Osteocyte (in vitro differentiated cells): ENCODE measurements at places on chromosomes 1 and 21.

- DNase-seq: no peak
Measured at GRCh38 chr1:92502247-92502646, 15.5 kb upstream of the GFI1 start.

GRCh38 chr21:43740497-43741156, 21.7 kb downstream of the PDXK start:
- no peak for DNase-seq

- no peak for DNase-seq
Measured at GRCh38 chr1:21909787-21910503, 27.2 kb downstream of the HSPG2 start.

GRCh38 chr1:54249819-54250435, 50.0 kb downstream of the MRPL37 start:
- no peak for DNase-seq

DNA sequence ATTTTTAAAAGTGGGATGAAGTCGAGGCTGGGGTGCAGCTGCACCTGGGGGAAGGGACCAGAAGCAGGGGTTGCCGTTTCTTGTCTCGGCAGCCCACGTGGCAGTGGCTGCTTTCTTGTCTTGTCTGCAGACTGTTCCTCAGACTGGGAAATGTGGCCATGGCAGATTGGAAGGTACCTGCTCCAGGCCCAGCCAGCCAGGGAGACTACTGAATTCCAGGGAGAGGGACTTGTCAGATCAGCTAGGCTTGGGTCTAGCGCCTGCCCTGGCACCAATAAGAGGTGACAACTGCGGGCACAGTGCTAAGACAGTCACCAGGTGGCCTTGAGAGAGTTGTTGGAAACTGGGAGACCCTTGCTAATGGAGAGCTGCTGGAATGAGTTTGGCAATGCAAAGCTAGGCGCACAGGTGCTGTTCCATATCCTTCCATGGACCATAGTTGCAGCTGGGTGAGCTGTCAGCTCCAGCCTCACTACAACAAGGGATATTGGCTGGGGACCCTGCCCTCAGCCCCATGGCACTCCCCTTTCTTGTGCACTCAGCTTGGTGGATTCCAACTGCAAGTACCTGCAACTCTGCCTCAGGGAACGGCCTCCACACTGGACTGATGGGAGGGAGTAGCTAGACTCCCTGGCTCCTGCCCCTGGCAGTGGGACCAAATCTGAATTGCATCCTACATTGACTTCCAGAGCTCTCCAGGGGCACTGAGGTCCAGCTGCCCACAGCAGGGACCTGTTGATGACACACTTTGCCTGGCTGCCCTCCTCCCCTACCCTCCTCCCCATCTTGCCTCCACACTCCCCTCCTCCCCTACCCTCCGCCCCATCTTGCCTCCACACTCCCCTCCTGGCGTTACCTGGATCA, 9.9 kb upstream of the IL22RA1 start:
- DNase-seq: no peak

- no peak for DNase-seq
Measured at GRCh38 chr1:82486468-82486867, 685.7 kb downstream of the ADGRL2 start.

- DNase-seq: no peak
Measured at GRCh38 chr1:89270423-89270822, 2.2 kb downstream of the GBP5 start.

GRCh38 chr1:158800526-158800925, 19.5 kb upstream of the OR6N2 start:
- DNase-seq: no peak

- no peak for DNase-seq
Measured at GRCh38 chr1:19311503-19311930, 427 bp downstream of the AKR7A2 start.

- DNase-seq: no peak
Measured at GRCh38 chr1:62728963-62729362, 40.8 kb upstream of the DOCK7 start.

DNA sequence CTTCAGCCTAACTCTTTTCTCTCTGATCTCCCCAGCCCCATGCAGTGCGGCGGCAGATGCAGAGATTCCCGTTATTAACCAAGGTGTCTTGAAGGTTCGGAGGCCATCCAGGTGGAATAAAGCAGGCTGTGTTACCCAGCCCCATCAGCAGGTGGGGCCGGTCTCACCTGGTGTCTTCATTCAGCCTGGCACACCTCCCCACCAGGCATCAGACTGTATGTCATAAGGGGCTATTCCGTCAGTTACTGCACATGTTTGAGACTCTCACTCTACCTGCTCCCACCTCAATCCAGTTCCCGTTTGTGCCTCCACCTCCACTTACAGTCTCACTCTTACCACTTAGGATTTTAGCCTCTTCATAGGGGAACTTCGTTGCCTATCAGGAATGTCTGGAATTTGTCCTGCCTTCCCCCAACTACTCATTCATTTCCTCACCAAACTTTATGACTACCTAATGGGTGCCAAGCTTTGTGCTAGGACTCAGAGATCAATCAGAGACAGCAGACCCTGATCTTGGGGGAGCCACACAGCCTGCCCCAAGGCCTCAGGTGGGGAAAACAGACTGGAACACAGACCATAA, 170.2 kb downstream of the PLPP3 start:
- no peak for DNase-seq

DNA sequence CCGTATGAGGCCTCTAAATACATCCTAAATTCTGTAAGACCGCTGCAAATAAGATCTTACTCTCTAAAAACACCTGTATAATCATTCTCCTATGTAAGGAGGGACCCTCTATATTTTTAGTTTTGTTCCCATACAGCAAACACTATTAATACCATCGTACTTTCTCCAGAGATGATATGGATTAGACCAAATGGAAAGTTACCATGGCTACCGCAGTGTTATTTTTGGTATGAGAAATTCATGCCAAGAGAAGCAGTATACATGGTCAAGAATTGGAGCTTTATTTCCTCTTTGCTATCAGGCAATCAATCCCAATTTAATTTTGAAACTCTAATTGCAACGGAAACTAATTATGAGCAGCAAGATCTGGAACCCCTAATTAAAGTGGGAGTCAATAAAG, 70.0 kb downstream of the BCAR3 start:
- DNase-seq: no peak

DNA sequence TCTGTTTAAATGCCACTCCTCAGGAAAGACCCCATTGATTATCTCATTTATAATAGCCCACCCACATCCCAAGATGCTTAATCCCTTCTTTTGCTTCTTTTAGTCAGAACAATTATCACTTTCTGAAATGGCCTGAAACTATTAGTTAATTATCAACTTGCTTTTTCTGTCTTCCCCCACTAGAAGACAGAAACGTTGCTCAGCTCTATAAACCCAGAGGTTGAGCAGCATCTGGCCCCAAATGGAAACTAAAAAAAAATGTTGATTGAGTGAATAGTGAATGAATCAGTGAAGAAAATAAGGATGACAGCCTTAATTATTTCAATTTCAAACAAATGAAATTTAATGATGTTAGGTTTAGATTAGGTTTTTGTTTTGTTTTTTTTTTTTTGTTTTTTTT, 38.2 kb upstream of the PIGC start:
- DNase-seq: no peak

DNA sequence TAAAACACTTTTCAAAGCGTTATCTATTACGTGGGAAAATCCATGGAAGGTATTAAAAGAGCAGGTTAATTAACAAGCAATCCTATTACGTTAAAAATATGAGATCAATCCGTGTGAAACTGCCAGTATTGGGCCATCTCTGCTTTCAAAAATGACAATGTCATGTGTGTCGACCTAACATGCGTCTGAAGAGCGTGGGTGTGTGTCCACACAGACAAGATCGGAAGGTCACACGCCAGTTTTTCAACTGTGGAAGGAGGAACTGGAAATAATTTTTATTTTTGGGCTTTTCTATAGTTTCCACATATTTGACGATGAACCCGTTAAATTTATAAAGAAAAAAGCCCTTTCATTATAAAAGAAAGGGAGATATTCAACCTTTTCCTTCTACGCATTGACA, 17.6 kb upstream of the ALDH4A1 start:
- no peak for DNase-seq

DNA sequence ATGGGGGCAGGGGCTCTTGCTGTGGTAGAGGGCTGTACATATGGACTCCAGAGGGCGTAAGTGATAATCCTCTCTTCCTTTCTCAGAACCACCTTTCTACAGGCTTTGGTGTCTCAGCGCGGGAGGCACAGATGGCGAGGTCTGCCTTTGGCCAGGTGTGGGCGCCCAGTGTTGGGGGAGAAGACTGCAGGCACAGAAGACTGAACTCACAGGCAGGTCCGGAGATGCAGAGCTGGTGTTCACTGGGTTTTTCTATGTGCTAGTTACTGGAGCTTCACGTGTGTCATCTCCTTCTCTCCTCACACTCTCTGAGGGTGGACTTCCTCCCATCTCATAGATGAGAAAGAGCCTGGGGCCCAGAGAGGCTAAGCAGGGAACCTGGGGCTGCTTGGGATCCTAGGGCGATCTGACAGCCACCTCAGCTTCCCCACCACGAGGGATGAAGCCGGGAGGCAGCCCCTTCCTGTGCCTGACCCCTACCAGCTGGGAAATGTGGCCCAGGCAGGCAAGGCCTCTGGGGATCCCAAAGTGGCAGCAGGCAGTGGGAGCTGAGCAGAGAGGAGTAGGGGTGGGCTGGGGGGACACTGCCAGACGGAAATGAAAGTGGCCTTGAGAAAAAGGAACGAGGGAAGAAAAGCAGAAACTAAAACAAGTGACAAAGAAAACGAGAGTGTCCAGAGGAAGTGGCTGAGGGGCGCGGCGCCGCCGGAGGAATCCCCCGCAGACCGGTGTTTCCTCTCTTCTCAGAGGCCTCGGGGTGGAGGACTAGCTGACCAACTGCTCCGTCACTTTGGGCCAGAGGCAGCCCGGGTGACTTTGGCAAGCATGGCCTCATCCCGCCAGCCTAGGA, 191.6 kb downstream of the HIVEP3 start:
- no peak for DNase-seq

- peak; percentile 85 for DNase-seq
Measured at GRCh38 chr21:31629972-31630711, 29.4 kb upstream of the SOD1 start.

DNA sequence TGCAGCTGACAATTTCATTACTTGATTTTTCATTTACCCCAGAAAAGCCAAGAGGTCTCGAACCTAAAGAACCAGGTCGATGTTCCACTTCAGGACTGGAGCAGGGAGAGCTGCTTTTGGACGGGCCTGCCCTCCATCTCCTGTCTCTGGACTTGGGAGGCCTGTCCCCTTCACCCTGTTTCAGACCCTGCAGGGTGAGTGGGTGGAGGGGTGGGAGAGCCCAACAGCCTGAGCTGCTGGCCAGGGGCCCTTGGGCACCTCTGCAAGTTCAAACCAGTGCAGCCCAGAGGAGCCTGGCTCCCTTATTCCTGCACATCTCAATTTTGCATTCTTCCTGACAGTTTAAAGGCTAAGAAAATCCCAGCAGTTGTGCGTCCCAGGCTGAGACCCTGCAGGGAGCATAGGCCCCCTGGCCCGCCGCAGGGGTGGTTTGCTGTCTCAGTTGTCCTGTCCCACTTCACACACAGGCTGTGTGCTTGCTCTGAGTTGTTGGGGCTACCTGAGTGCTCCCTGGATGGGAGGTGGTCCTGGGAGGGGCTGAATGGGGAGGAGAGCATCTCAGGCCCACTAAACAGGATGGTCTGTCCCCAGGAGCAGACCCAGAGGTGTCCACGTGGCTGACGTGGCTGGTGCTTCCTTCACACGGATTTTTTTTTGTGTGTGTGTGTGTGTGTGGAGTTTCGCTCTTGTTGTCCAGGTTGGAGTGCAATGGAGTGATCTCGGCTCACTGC, 443.7 kb downstream of the PTPRU start:
- peak; percentile 70 for DNase-seq

DNA sequence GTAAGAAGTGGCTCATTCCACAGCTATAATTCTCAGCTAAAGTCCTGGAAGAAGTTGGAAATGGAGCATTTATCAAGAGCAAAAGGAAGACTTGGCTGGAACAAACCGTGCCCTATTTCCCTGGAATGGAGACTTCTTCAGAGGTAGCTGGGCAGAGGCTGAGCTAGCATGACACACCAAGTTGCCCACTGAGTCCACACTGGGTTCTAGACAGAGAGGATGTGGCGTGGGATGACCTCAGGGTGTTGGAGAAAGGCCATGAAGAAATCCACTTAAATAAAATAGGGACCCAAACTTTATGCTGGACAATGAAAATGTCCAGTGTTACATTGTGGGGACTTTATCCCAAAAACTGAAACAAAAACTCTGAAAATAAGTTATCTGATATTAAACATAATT, 116.2 kb downstream of the KCNJ6 start:
- DNase-seq: no peak

DNA sequence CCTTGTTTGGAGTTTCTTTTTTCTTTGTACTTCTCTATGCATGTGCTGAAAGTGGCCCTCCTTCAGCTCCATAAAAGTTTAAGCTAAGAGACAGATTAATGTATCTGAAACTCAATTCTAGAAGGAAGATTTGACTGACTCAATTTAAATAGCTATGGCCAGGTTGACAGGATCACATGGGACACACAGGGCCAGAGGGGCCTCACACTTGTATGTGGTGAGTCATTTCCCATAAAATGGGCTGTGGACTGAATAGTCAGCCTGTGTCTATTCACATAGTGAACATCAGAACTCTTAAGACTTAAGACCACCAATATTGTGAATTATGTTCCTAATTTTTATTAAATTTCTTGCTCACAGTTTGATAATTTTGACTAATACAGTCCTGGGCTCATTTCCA, 45.7 kb upstream of the DEPDC1 start:
- no peak for DNase-seq

GRCh38 chr1:17653728-17654351, 101.3 kb upstream of the ACTL8 start:
- DNase-seq: no peak

DNA sequence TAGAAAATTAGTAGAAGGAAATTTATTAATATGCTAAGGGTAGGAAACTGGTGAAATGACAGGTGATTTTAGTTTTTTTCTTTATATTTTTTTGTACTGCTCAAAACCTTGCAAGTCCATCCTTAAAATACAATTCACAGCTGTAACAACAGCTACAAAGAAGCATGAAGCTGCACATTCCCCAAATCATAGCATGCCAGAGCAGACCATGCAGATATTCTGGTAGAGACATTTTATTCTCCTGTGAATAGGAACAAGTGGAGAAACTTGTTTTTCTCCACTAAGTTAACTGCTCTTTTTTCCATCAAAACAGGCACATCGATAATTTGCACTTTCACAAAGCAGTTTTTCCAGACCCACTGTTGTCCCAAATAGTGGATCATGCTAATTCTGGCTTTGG, 1125.7 kb downstream of the BRINP3 start:
- DNase-seq: no peak

GRCh38 chr1:3407021-3407420, 47.4 kb upstream of the ARHGEF16 start:
- no peak for DNase-seq

- DNase-seq: no peak
Measured at GRCh38 chr21:33844890-33845205, 70.8 kb downstream of the ATP5PO start.

DNA sequence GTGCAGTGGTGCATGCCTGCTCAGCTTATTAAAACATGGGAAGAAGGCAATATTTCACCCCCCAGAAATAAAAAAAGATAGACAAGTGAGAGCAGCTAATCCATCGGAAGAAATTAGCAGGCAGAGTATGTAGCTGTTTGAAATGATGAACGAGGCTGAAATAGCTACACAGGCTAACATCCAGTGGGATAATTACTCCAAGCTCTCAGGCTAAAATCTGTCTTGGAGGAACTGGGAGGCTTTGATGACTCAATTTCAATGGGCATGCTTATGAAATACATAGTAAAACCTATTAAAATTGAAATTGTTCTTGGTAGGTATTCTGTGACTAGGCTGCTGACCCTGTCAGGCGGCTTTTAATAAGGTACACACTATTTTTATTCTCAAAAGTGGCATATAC, 84.1 kb upstream of the RRP15 start:
- no peak for DNase-seq

GRCh38 chr1:159091180-159091560, 14.6 kb upstream of the AIM2 start:
- DNase-seq: no peak
